Fibroblast of skin of left biceps (primary cell): ENCODE measurements at places on chromosomes 5 and 9.

DNA sequence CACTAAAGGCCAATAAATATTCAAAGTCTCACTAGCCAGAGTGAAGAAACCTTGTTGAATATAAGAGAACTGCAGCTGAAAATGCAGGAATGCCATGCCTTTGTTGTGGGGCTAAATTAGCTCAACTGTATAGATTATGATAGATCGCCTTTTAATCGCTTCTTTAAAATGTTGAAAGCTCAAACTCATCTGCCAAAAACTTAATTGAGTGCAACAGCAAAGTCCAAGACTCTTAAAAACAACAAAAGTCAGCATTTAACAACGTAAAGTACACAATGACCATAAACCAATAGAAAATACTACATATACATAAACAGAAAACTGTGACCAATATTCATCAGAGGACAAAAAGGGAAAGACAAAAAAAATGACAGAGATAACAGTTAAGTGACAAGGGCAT lies 585.0 kb upstream of the CDH6 start:
- no peak for DNase-seq

DNA sequence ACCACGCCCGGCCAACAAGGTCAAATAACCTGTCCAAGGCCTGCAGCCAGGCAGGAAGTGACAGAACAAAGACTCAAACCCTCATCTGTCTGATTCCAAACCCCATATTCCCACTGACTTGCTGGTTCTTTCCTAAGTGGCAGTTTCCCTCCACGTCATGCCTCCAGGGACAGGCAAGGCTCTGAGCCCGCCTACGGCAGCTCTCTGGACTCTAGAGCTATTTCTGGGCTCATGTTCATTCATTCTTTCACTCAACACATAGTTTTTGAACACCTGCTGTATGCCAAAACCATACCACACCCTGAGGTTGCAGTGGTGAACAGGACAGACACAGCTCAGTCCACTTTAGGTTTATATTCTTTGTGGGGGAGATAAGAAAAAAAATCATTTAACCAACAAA lies 5.2 kb upstream of the FBP1 start:
- no peak for DNase-seq

DNA sequence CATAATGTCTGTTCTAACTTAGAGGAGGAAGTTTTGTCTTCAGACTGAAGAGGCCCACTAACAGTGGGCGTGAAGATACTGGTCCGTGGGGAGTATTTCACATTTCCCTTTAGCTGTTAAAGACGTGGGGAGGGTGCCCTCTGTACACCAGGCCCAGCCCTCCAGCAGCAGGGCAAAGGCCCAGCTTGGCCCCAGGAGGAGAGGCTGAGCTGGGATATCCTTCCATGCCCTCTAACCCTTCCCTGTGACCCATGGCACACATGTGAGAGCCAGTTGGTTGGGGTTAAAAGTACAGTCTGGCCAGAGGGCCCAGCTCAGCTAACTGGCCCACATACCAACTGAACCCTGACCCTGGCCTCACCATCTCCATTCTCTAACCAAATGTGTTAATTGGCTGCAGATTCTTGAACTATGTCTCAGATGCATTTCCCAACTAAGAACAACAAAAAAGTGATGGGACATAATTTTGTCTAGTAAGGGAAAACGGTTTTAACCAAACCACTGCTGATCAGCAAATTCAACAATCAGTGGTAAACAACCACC lies 74.4 kb downstream of the LHFPL2 start:
- no peak for DNase-seq

DNA sequence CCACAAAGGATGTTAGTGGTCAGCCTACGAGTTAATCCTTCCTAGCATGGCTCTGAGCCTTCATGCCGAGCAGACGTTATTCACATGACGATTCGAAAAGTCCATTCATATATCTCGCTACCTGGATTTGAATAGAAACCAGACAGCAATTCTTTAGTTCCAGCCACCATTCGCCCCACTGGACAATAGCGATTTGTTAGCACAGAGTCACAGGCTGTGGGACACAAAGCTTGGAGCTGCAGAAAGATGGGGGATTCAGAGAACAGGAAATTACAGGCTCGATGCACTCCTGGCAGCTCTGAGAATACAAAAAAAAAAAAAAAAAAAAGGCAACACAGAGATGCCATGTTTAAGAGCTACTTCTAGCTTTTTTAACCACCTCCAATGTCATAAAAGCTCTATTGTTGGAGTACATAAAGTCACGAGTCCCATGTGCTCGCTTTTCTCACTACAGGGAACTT lies 110.7 kb downstream of the NR6A1 start:
- peak; percentile 24 for DNase-seq

DNA sequence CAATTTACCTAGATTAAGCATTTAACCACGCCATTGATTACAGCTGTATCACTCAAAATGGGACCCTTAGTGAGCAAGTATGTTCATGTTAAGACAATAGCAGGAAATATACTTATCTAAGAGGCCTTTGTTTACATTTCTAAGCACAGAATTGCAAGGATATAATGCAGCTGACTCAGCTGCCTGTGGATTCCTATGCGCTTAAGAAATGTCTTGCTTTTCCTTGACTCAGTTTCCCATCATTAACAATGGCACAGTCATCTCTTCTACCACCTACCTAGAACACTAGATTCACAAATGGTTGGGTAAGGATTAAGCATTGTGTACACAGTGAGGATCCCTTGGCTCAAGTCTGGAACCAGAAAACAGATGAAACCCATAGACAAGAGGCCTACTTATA lies 163.8 kb downstream of the TSSK1B start:
- no peak for DNase-seq

DNA sequence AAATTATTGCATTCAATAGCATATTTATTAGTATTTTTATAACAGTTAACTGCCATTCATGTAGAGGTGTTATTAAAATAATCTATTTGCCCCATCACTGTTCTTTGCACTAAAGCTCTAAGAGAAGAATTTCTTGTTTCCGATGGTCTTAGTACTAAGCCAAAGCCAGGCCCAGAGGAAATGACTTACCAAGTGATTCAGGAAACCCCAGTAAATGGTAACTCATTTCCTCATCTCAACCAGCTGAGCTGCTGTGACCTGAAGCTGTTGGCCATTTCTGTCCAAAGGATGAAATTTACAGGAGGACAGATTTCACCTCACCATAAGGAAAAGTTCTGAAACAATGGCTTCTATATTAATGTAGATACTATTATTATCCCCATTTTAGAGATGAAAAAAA lies 117.0 kb downstream of the PIK3R1 start:
- no peak for DNase-seq
